ENCODE measurements at places on chromosomes 6 and 20.
A peak's percentile ranks its signal among the peaks of the same experiment; 100 is the strongest.

DNA sequence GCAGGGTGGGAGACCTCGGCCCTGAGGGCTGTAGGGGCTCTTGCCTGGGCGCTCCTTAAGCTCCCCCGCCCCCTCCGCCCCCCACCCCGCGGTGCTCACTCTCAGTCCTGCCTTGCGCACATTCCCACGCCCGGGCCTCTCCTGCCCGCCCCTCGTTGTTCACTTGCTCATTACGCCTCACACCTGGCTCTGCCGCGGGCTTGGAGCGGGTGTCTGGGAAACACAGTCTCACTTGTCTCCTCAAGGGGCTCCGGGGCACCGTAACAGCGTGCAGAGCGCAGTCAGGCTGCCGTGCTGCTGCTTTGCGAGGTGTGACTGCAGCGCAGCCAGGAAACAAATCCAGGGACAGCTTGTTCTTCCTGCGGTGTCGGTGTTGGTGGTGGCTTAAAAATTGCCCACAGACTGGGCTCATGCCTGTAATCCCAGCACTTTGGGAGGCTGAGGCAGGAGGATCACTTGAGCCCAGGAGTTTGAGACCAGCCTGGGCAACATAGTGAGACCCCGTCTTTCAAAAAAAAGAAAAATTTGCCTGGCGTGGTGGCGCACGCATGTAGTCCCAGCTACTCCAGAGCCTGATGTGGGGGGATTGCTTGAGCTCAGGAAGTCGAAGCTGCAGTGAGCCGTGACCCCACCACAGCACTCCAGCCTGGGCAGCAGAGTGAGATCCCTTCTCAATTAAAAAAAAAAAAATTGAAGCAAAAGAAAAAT, 4.6 kb downstream of the NPBWR2 start:
- DNase-seq = peak; percentile 29

- DNase-seq = peak; percentile 35
Observed at GRCh38 chr6:99119109-99120031, 171.6 kb upstream of the FBXL4 start.

- no peak for DNase-seq
Observed at GRCh38 chr6:25232479-25232878, 46.7 kb upstream of the CARMIL1 start.

GRCh38 chr20:23143098-23143497, 57.0 kb upstream of the CD93 start:
- peak; percentile 49 for DNase-seq

- DNase-seq = no peak
Observed at GRCh38 chr6:168778201-168778600, 337.2 kb downstream of the SMOC2 start.

DNA sequence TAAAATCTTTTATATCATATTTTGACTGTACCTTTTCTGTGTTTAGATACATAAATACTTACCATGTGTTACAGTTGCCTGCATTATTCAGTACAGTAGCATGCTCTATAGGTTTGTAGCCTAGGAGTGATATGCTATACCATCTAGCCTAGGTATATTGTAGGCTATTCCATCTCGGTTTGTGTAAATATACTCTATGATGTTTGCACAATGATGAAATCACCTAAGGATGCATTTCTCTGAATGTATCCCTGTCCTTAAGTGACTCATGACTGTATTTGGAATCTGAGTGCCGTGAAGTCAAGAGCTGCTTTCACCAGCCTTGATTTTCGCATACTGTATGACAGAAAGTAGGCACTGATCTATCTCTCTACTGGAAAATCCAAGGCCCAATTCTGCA, 129.9 kb downstream of the UTRN start:
- no peak for DNase-seq

Measured in activated CD4-positive, alpha-beta T cell treated with anti-CD3 and anti-CD28 coated beads for 36 hours (primary cell).